ENCODE measurements at places on chromosomes 1 and 21.

- no peak for DNase-seq
These were observed 72.4 kb downstream of the GABPA start for GRCh38 chr21:25807191-25807590.

- DNase-seq, result no peak
These were observed 782.4 kb upstream of the BRINP3 start for GRCh38 chr1:191260056-191260455.

DNA sequence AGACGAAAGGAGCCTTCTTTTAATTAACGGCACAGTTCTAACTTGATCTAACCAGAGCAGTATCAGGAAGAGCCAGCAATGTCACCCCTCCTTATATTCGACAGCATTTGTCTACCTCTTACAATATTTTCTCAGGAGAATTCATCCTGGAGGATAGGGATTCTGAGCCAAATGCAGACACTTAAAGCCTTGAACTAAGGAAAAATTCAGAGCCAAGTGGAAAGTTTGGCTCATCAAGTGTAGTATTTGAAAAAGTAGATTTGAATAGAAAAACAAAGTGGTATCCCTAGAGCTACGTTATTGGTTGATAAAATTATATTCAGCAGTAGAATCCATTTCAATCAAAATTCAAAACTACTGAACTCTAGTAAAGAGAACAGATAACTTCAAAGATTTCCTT lies 732.0 kb upstream of the ADGRL2 start:
- no peak for DNase-seq

- no peak for DNase-seq
These were observed 137.7 kb downstream of the NAV1 start for GRCh38 chr1:201676641-201677040.

DNA sequence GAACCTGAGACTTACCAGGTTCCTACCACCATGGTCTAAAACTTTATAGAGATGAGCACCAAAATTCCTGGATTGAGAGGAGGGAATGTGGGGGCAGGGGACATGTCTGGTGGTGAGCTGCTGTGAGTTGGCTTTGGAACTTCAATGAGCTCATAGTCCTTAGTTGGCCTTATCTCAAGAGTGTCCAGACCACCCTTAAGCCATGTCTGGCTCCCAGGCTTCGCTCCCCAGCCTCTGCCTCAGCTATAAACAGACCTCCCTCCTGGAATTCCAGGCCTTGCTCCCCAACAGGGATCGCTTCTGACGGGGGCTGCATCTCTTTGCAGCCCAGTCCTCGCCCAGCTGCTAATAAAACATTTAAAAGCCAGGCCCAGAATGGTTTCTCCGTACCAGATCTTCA lies 19.5 kb downstream of the ATF3 start:
- no peak for DNase-seq

DNA sequence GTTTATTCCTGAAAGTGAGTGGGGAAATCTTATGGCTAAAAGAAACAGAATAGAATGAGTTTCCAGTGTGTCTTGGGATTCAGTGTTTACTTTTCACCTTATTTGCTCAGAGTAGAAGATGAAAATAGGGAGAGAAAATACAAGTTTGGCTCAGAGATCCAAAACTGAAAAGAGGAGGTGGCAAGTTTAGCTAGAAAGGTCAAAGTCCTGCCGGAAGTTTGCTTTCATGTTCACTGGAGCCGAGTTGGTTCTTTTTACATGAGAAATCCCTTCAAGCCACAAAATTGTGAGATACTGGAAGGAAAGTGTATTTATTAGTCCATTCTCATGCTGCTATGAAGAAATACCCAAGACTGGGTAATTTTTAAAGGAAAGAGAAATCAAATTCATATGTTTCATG lies 604.6 kb downstream of the MRPL39 start:
- DNase-seq, result no peak
